ENCODE measurements at places on chromosomes 13 and 19.

- no peak for DNase-seq
These were observed 21.4 kb upstream of the ERVV-1 start for GRCh38 chr19:52992109-52993004.

DNA sequence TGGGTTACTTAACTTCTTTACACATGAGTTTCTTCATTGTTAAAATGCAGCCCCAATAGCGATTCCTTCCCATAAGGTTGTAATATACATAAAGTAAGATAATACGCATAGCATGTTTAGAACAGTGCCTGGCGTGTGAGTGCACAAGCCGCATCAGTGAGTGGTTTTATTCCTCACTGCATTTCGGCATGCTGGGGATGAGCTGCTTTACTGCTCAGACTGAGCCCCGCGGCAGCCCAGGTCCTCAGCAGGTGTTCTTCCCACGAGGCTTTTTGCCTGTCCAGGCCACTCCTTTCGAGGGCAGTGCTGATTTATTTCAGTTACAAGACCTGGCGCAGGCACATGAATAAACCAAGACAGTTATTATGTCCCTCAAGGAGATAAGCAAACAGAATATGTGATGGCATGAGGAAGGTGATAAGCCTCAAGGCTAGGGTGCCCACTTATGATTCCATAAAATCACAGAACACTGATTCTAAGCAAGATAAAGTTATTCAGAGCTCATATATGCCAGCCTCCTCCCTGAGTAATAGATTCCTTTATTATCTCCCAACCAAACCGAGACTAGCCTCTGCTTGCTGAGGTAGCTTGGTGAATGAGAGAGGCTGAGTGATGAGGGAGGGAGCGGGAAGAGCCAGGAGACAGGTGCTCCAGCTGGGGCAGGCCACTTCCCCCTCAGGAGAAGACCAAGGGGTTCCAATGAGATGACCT, 505.5 kb downstream of the DIAPH3 start:
- no peak for DNase-seq

DNA sequence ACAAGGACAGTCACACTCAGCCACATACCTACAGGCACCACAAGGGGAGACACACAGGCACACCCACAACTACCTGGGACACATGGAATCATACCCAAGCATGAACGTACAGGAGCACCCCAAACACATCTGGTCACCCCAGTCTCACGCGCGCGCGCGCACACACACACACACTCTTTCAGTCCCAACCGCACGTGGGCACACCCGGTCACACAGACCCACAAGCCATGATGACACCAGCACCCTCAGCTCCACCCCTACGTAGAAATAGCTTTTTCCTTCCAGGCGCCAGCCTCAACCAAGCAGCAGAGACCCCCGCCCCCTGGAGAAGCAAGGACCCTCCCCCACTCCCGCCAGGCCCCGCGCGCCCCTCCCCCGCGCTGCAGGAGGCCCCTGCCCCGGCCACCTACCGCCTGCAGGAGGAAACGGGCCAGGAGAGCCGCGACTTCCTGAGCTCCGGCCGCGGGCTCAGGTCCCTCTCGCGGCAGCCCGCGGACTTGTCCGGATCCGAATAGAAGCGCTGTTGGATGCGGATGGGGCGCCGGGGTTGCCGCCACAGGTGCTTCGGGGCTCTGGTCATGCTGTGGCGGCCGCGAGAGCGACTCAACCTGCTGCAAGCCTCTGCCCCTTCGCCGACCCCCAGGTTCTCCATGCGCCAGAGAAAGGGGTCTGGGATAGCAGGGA, 6.4 kb upstream of the PDE4C start:
- DNase-seq = no peak

GRCh38 chr13:42559057-42559456, 14.9 kb upstream of the TNFSF11 start:
- DNase-seq = no peak

DNA sequence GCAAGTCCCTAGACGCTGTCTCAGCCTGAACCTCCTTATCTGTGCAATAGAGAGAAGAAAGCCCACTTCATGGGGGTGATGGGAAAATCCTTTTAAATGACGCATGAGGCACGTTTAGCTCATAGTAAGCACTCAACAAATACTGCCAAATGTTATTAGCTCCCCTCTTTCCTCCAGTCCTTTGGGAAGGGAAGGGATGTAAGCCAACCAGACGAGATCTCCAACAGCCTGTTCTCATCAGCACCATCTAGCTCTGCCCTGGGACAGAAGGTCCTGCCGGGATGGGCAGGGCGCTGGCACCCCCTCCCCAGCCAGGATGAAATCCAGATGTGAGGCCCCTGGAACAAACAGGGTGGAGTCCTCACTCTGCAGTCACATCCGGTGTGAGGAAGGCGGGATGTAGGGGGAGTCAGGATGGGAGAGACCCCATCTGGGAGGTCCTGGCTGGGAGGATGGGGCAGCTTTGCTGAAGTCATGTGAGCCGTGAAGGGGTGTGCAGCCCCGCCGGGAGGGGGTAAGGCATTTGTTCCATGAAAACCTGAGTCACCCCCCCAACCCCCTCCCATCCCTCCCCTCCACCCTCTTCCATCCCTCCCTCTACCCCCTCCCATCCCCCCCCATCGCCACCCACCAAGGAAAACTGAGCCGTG, 4.6 kb downstream of the S1PR2 start:
- no peak for DNase-seq

- no peak for DNase-seq
These were observed 2.2 kb upstream of the CERS1 start for GRCh38 chr19:18898081-18898606.

DNA sequence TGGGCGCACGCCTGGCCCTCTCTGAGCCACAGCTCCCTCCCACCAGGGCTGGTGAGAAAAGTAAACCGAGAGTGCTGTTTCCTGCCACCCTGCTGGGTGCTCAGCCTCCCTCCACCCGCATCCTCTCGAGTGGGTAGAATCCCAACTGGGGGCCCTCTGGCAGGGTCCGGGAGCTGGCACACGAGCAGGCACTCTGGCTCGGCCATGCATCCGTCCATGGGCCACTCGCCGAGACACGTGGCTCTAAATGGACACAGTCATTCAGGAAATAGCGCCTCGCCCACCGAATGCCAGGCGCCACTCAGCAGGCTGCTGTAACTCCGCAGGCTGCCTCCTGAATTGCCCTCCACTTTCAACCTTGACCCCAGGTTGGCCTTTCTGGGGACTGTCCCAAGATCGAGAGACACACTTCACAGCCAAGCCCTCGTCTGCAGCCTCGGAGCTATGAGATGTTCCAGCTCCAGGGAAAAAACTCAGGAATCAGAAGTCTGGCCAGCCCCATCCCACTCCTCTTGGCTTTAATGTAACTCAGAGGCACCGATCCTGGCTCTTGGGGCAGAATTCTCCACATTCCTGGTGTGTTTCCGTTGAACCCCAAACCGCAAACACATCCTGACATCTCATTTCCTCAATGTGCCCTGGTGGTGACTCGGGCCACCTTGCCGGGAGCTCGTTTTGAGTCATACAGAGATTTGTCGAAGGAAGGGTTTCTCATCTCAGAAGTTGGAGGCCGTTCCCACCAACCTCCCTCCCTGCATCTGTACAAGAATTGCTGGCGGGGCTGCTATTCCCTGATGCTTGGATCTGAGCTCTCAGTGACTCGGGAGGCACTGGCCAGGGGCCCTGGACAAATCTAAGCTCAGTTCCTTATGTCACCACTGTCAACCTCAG, 14.1 kb downstream of the KLF2 start:
- DNase-seq = peak; percentile 88

DNA sequence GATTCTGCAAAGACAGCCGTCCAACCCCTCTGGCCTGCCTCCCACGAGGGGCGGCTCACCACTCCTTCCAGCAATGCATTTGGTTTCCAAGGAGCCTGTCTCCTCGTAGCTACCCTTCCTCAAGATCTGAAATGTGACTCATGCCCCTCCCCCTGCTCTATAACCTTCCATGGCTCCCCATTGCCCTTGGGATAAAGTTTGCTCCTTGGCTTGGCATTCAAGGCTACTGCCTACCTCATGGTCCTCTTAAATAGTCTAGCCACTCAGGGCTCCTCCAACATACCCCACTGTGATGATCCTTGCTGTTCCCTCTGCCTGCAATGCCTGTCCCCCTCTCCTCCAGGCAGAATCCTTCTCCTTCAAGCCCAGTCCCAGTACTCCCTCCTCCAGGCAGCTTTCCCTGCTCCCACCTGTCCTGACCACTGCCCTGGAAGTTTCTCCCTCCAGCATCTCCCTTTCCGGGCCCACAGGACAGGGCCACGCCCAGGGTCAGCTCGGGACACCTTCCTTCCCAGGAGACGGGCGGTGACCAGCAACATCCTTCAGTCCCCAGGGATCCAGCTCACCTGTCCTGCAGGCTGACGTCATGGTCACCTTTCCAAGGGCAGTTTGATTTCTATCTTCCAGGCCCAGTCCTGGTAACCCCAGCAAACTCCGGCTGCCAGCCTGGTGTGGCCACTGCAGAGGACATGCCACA, 19.2 kb upstream of the SEMA6B start:
- no peak for DNase-seq
